ENCODE measurements at places on chromosomes 13 and 19.

DNA sequence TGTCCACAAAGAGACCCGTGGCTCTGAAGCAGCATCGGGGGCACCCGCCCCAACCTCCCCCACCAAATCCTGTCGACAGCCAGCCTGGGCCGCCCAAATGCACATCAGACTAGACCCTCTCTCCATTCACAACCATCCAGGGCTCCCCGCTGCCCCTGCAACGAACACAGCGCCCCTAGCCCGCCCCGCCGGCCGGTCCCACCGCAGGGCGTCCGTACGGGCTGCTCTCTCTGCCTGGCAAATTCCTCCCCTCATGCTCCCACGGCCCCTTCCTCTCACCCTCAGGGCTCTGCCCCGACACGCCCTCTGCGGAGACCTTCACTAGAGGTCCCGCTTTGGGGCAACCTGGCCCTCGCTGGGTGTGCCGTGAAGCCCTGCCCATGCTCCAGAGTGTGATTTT is 7.1 kb downstream of the TCF3 start:
- no peak for DNase-seq

DNA sequence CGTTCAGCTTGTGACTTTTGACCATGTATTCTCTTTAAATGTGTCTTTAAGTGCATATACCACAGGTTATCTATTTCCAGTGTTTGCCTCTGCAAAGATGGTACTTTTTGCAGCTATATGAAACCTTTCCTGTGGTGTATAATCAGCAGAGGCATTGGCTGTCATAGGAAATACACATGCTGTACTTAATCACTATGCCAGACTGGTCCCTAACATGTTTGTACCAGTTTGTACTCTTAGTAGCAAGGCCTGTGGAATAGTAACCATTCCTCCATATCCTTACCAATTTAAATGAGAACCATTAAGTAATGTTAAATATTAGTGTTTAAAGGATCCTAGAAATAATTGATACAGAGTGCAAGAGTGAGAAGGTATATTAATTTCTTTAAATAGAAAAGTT is 69.8 kb downstream of the CDK8 start:
- DNase-seq, result no peak

DNA sequence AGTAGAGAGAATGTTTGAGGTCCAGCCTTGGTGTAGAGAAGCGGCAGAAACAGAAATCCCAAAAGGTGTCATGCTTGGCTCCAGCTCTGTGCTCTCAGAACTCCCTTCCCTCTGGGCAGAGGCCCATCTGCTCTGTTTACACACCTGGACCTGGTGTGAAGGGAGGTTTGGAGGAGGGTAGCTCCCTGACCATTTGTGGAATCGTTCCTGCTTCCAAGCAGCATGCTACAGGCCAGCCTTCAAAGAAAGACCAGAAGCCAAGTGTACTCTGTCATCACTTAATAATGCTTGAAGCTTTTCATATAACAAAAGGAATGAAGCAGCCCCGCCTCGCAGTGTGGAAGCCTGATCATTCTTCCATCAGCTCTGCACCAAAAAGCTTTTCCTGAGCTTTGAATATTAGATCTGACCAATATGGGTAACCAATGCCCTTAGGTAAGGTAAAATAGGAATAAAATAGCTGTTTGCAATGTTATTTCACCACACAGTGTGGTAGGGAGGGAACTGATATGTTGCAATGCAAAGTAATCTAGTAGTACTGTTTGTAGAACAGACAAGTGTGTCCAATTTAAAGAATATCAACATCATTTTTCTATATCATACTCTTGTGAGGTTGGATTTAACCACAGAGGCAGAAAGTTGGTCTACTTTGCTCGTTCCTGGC is 63.3 kb downstream of the ZIC5 start:
- DNase-seq, result peak; percentile 21

- no peak for DNase-seq
Measured at GRCh38 chr13:36244990-36245389, 30.6 kb upstream of the SOHLH2 start.

DNA sequence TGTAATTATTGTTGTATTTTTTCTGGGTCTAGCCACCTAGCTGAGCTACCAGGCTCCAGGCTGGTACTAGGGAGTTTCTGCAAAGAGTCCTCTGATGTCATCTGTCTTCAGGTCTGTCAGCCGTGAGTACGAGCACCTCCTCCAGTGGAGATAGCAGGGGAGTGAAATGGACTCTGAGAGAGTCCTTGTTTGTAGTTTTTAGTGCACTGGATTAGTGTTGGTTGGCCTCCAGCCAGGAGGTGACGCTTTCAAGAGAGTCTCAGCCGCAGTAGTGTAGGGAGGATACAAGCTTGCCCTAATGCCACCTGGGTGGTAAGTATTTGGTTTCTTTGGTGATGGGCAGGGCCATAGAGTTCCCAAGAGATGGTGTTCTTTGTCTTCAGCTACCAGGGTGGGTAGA is 384.8 kb downstream of the SLC7A1 start:
- no peak for DNase-seq
